Activated naive CD4-positive, alpha-beta T cell treated with anti-CD3 and anti-CD28 coated beads, Interleukin-2, amount 10 ng/mL, durations not matched to agents 7 days and 5 days (primary cell): ENCODE measurements at places on chromosomes 7 and 10.

GRCh38 chr10:44394696-44395381 lies 9.9 kb upstream of the CXCL12 start:
- DNase-seq, result no peak
- H3K36me3 ChIP-seq, result no peaks in the 10 kb centered on the region
- H3K4me1 ChIP-seq, result no peaks in the 10 kb centered on the region
- no peak overlapping the region for H3K4me3 ChIP-seq

- DNase-seq, result no peak
- H3K27ac ChIP-seq, result no peak overlapping the region
- peaks cover 25% of the 10 kb centered on the region for H3K4me1 ChIP-seq
- no peaks in the 10 kb centered on the region for H3K27me3 ChIP-seq
Measured at GRCh38 chr10:131961777-131962662, 19.7 kb downstream of the BNIP3 start.

DNA sequence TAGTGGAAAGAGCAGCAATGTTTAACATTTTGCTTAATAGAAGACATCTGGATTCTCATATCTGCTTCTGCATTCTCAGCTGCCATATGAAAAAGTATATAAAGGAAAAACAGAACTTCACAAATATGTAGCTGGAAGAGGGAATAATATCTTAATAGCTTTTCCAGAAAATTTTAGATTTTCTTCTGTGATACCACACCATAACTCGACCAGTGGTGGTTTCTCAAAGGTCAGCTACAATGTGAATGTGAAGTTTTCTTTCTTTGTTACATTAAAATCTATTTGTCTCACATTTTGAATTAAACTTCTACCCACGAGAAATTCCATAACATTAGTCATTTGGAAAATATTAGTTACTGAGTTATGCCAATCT lies 339.8 kb downstream of the PARD3 start:
- DNase-seq, result no peak
- H3K27me3 ChIP-seq, result no peaks in the 10 kb centered on the region
- no peak overlapping the region for H3K4me3 ChIP-seq
- no peaks in the 10 kb centered on the region for H3K36me3 ChIP-seq
- no peak overlapping the region for H3K27ac ChIP-seq

- H3K27me3 ChIP-seq, result no peaks in the 10 kb centered on the region
- H3K36me3 ChIP-seq, result peaks cover 6% of the 10 kb centered on the region
- peaks cover 12% of the 10 kb centered on the region for H3K4me1 ChIP-seq
- DNase-seq, result no peak
- H3K27ac ChIP-seq, result no peak overlapping the region
- no peak overlapping the region for H3K4me3 ChIP-seq
Measured at GRCh38 chr10:4851846-4852245, 25.8 kb downstream of the AKR1E2 start.

DNA sequence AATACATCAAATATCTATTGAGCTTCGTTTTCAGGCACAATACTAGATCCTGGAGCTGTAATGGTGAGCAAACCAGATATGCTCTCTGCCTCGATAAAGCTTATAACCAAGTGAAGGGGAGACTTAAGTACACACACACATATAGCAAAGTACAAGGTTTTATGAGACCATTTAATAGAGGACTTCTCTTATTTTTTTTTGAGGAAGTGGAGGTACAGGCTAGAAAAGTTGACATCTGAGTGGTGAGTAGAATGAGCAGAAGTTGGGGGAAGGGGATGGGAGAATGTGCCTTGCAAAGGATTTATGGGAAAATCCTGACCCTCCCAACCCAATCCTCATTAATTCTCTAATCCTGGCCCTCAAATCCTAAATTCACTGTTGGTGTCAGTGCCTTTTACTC lies 7.7 kb downstream of the CCDC136 start:
- no peaks in the 10 kb centered on the region for H3K27me3 ChIP-seq
- no peak overlapping the region for H3K27ac ChIP-seq
- no peak overlapping the region for H3K4me3 ChIP-seq
- H3K4me1 ChIP-seq, result no peaks in the 10 kb centered on the region
- H3K36me3 ChIP-seq, result no peaks in the 10 kb centered on the region

GRCh38 chr7:159197066-159197975 lies 52.7 kb upstream of the VIPR2 start:
- no peaks in the 10 kb centered on the region for H3K27me3 ChIP-seq
- peaks cover 47% of the 10 kb centered on the region for H3K4me1 ChIP-seq
- DNase-seq, result peak; percentile 64
- peak overlapping the region; percentile 95 for H3K27ac ChIP-seq

DNA sequence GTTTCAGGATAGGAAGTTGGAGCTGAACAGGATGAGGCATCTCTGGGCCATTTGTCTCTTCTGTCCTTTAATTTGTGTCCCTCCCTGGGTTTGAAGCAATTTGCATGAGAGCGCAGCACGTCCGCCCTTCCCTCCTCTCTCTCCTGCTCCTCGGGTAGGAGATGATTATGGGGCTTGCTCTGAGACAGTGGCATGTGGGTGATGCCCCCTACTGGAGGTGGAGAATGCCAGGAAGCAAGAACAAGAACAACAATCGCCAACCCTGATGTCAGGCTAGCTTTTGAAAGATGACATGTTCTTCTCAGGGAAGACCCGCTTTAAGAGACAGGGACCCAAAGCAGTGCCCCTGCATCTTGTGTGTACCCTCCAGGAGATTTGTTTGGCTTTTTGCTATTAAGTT lies 63.9 kb upstream of the LOXL4 start:
- no peak overlapping the region for H3K4me3 ChIP-seq
- peaks cover 48% of the 10 kb centered on the region for H3K27me3 ChIP-seq
- no peak overlapping the region for H3K27ac ChIP-seq
- H3K36me3 ChIP-seq, result no peaks in the 10 kb centered on the region

DNA sequence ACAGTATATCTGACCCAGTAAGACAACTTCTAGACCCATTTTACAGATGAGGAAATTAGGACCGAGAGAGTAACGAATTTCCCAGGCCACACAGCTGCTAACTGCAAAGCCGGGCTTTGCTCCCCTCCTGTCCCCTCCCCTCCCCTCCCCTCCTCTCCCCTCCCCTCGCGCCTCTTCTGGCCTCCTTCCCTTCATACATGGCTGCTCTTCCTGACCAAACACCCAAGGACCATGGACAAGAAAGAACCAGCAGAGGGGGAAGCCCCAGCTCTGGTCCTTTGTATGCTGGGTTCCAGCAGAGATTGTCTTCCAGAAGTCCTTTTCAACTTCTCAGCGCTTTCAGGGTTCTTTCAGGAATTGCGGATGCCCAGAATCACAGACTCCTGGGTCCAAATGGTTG lies 3.6 kb upstream of the TMEM72 start:
- DNase-seq, result no peak
- no peak overlapping the region for H3K27ac ChIP-seq
- H3K4me1 ChIP-seq, result peaks cover 2% of the 10 kb centered on the region
- H3K4me3 ChIP-seq, result no peak overlapping the region
- H3K27me3 ChIP-seq, result peaks cover 27% of the 10 kb centered on the region

DNA sequence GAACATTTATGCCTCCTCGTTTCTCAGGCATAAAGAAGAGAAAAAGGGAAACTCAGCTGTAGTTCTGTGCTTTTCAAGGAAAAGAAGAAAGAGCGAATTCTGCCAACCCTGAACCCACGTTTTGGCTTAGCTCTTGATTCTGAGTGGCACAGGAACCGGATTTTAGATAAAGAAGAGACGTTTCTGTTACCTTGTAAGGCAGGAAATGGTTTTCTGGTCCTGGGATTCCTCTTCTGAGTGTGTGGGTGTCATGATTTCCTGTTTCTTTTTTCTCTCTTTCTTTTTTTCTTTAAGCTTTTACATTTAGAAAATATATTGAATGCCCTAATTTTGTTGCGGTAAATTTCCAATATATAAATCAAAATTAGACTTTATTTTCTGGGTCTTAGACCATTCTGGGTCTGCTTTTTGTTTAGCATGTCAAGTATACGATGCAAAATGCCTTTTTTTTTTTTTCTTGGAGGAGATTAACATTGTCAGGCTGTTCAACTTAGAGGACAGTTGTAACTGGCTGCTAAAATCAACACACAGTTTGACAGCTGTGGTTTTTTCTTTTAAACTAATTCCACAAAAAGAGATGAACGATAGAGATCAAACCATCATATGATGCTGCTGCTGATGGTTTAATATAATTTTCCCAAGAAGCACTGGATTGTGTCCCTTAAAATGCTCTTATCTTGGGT lies 190.8 kb downstream of the GATA3 start:
- peak overlapping the region; percentile 96 for H3K27ac ChIP-seq
- peaks cover 26% of the 10 kb centered on the region for H3K36me3 ChIP-seq
- H3K27me3 ChIP-seq, result no peaks in the 10 kb centered on the region
- peaks cover 76% of the 10 kb centered on the region for H3K4me1 ChIP-seq
- peak; percentile 43 for DNase-seq
